ENCODE measurements at places on chromosomes 3 and 15.
A peak's percentile ranks its signal among the peaks of the same experiment; 100 is the strongest.

- DNase-seq, result no peak
Observed at GRCh38 chr15:93168910-93169309, 79.9 kb upstream of the RGMA start.

DNA sequence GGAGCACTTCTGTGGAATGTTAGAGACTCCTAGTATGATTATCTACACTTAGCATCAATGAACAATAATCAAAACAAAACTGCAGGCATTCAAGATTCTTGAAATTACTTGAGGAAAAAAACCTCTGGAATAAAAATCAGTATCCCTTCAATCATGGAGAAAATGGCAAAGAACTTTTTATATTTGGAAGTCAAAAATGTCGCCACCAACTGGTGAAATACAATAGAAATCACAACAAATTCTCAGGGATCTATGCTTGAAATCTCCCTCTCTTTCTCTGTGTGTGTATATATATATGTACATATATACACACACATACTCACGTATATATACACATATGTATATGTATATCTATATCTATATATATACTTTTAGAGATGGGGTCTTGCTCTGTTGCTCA is 378.9 kb upstream of the ALCAM start:
- no peak for DNase-seq

DNA sequence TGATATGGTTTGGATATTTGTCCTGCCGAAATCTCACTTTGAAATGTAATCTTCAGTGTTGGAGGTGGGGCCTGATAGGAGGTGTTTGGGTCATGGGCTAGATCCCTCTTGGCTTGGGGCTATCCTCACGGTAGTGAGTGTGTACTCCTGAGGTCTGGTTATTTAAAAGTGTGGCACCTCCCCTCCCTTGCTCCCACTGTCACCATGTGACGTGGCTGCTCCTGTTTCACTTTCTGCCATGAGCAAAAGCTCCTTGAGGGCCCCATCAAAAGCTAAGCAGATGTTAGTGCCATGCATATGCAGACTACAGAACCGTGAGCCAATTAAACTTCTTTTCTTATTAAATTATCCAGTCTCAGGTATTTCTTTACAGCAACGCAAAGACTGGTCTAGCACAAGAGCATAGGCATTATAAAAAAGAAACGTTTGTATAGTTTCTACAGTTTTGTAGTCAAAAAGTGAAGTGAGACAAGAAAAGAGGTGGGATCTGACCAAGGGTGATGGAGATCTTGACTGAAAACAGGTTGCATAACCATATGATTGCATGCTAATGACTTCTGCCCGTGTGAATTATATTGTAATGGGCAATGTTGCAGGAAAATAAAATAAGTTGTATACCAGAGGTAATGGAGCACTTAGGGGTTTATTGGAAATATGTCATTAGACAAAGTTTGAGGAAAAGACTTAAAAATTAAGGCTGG is 28.5 kb upstream of the CLASP2 start:
- peak; percentile 3 for DNase-seq

- no peak for DNase-seq
Observed at GRCh38 chr3:23112491-23112890, 90.6 kb upstream of the UBE2E2 start.

GRCh38 chr3:16665282-16665741 is 60.1 kb upstream of the DAZL start:
- DNase-seq, result no peak

DNA sequence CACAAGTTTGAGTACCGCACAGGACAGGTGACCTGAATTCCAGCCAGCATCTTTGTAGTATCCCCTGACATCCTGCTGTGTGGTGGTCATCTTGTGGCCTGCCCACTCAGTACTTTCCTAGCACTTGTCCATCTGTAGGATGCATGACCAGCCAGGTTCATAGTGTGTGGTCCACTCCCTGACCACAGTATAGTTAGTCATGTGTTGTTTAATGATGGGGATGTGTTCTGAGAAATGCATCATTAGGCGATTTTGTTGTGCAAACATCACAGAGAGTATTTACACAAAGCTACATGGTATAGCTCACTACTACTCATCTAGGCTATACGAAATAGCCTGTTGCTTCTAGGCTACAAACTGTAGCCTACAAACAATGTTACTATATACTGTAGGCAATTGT is 16.9 kb upstream of the RBPMS2 start:
- no peak for DNase-seq

DNA sequence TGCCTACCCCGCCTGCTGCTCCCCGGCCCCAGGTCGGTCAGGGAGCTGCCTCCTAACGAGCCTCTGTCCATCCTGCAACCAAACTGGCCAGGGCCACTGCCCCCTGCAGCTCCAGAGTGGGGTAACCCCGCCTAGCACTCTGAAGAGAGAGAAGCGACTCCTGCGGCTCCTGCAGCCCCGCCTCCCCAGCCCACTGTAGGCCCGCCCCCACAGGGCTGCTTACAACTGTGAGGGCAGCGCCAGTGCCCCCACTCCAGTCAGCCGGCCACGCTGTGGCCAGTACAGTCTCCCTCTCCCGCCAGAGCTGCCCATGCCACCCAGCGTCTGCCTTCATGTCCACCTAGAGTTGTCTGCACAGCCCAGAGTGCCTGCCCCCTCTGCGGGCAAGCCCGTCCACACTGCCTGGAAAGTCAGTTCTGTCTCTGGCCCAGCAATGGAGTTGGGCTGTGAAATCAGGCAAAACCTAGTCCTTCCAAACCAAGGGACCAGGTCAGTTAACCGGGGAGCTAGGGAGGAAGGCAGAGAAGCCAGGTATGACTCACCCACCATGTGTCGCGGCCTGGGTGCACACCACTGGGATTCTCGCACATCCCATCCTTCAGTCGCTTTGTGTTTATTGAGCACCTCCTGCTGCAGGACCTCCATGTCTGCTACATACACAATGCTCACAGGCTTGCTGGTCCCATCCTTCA is 2.4 kb downstream of the UCN2 start:
- DNase-seq, result peak; percentile 16

DNA sequence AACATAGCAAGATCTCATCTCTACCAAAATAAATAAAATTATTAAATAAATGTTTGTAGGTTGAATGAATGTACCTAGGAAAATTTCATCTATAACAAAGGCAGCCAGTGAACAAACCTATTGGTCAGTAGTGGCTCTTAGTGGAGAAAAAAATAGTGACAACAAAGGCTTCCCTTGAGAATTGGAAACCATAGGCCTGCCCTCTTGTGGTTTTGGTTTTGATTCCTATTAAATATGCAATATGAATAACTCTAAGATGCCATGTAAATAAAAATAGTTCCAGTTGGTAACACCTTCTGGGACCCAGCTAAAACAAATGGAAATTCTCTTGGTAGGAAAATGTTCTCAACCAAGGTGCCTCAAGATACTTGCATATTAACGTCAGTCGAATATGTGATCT is 145.7 kb upstream of the BFSP2 start:
- no peak for DNase-seq

GRCh38 chr3:55955891-55956477 is 468.9 kb upstream of the WNT5A start:
- DNase-seq, result no peak

DNA sequence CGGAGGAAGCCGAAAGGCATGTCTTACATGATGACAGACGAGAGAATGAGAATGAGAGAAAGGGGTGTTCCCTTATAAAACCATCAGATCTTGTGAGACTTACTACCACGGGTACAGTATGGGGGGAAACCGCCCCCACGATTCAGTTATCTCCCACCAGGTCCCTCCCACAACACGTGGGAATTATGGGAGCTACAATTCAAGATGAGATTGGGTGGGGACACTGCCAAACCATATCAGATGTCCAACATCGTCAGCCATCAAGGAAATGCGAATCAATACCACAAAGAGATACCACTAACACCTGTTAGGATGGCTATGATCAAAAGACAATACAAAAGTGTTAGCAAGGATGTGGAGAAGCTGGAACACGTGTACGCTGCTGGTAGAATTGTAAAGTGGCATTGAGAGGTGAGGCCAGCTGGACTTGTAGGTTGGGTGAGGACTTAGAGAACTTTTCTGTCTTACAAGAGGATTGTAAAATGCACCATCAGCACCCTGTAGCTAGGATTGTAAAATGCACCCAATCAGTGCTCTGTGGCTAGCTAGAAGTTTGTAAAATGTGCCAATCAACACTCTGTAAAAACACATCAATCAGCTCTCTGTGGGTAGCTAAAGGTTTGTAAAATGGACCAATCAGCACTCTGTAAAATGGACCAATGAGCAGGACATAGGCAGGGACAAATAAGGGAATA is 37.5 kb downstream of the VGLL4 start:
- DNase-seq, result no peak

DNA sequence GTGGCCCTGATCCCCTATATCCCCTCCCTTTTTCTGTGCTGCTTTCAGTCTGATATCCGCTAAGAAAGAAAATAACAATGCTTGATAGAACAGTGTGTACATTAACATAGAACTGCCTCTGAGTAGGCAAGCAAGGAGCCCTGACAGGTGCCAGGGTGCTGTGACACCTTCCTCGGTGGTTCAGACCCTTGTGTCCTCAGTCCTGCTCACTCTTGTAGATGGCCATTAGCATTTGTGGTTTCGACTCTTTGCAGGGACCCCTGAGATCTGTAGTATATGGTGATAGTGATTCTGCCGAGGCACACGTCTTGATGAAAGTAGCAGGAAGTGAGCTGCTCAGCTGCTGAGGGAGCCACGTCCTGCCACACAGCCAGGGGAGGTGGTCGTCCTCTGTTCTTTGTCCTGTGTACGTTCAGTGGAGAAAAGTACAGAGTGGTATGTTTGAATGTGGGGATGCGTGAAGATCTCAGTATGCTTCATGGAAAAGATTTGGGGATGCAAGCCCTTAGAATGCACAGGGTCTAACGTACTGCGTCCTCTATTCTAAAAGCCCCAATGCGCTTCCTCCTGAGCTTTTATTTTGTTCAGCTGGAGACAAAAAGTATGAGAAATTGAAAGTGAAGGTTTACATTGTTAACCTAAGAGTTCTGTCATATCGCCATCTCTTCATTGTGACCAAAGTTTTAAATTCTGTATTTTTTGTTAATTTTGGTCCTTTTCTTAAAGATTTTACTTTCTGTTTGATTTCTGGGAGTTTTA is 35.4 kb downstream of the PXYLP1 start:
- DNase-seq, result peak; percentile 39

DNA sequence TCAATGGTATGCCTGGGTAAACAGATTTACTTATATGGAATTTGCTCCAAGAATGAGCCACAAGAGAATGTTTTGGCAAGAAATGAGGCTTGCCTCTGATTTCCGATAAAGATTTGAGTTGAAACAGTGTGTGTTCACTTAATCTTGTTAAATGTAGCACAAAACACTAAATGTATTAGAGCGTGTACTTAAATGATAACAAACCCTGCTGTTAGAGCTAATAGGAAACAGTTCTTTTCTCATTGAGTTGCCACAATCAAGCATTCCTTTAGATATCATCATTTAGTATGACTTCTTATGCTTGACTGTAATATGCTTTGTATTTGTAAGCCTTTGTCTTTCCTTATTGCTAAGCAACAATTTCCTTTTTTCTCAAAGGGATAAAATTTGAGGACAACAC is 353.6 kb upstream of the ZNF717 start:
- no peak for DNase-seq

DNA sequence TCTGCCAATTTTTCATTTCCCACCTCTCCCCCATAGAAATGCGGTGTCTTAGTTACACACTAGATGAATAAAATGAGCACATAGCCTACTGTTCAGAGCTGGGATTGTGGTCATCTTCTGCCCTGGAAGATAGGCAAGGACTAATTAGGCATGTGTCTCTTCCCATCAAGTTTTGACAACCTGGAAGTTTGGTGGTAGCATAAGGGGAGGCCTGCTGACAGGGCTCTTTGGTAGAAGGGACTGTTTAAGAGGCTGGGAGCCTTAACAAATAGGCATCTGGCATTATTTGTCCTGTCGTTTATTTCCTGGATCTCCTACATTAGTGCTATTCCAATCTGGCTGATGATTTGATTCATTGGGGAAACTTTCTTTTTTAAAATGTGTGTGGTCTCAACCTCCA is 512.3 kb downstream of the ZNF385D start:
- DNase-seq, result no peak

- DNase-seq, result peak; percentile 80
Observed at GRCh38 chr3:56725175-56725574, 42.1 kb upstream of the TASOR start.

DNA sequence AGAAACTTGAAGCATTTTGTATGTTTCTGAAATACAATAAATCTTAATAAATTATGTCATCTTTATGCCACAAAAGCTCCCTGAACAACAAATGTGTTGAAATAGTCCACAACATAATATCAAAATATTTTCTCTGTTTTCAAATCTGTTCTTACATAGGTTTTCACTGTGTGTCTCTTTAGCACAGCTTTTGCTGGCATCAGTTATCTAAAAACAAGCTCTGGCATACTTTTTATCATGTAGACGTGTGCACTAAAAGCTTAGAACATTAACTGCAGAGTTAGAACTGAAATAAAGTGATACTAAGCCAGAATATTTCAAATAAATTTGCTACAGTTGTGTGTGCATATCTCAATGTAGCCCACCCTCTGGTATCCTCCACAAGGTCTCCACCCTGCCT is 41.8 kb upstream of the ALCAM start:
- DNase-seq, result no peak

- DNase-seq, result no peak
Observed at GRCh38 chr3:179263134-179263533, 12.2 kb upstream of the KCNMB3 start.

DNA sequence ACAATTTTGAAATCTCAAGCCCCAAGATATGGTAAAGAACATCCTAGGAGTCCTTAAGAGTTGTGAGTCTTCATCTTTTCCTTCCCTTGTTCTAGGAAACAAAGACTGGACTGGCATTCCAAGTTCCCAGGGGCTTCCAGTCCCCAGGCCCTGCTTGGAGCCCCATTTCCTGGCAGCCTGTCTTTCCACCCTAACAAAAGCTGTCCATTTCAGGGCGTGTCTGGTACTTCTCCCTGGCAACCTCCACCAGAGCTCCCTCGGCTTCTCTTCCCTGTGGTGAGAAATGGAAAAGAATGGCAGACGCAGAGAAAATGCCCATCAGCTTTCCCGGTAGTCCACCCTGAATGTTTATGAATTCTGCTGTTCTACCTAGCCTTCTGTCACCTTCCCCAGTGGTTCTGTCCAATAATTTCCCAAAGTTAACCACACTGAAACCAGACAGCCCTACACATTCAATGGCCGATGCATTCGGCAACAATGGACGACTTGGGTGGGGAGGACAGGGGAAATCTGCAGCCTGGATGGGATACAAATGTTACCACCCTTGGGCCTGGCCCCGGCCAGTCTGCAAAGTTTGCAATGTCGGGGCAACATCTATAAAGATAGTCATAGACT is 6.8 kb downstream of the RAB6B start:
- no peak for DNase-seq

DNA sequence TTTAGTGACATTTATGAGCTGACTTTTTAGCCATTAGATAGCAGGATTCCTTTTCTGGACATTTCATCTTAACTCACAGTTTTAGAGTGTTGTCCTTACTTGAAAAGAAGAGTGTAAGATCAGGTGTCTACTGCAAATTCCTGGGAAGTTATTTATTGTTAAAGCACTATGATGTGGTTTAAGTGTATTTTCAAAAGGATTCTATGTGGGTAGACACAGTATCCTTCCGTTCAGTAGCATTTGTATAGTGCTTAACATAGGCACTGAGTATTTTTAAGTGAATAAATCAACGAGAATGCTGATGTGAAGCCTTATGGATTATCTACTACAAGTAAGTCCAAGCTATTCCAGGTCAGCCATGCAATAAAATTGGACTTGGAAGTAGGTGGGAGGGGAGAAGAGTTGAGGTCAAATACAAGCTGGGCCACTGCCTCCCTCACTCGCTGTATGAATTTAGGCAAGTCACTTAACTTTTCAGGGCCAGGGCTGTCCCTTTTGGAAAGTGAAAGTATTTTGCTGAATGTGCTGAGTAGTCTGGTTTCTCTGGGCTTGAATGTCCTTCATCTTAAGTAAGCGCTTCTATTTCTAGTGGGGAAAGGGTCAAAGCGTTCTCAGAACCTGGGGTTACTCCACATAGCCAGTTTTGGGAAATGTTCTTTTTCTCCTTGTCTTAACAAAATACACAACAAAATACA is 48.6 kb downstream of the GAP43 start:
- no peak for DNase-seq
